Hematopoietic multipotent progenitor cell treated with erythropoietin and hydrocortisone succinate and interleukin-3 and kit ligand, for 8 days (in vitro differentiated cells): ENCODE measurements at places on chromosomes 5 and 9.
A peak's percentile ranks its signal among the peaks of the same experiment; 100 is the strongest.

GRCh38 chr9:133188843-133189180 is 20.2 kb downstream of the OBP2B start:
- no peak for DNase-seq

DNA sequence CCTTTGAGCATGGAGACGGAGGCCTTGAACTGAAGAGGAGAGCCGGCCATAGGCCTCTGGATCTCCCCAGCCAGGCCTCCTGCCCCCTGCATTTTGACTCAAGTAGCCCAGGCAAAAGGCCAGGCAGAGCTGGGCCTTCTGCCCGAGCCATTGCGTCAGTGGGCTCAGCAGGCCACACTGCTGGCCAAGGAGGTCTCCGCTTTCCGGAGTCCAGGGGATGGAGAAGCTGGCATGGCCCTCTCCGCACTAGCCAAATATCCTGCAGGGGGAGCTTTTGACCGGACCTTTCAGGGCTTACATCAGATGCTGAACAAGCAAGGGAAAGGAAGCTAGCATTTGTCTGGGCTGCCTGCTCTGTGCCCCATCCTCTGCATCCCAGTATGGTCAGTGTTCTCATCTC is 386.8 kb downstream of the TRIM36 start:
- no peak for DNase-seq

GRCh38 chr5:120778491-120779484 is 314.7 kb downstream of the PRR16 start:
- DNase-seq, result no peak

DNA sequence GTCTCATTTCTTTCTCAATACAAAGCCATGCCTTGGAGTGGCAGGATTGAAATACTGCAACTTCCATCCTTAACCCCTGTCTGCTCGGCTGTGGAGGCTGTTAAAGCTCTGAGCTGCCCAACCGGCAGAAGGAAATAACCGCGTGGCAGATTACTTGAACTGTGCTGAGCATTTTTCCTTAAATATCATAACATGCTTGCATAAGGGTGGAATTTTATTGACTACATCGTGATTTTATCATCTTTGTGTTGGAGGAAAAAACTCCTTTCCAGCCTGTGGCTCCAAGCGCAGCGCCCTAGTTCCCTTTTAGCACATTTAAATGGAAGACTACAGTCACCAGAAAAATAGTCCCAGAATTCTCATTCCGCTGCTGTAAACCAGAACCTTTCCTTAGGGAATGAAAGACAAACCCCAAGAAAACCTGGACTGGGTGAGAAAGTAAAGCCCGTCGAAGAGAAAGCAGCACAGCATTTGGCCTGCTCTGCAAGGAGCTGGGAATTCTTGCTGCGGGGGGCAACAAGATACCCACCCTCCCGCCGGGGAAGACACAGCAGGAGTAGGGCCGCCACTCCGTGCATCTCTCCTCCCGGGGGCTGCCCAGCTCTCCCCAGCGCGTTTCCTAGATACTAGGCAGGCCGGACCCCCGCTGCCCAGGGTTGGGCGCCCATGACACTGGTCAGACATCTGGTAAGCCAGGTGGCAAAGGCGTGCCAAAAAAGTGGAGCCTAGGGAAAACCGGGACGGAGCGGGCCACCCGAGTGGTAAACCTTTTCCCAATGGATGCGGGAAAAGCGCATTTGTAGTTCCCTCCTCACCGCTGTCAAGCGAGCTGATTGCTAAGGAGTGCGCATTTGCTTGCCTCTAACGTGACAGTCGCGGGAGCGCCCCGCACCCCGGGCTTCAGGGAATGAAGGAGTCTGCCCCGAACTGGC is 1.3 kb downstream of the SHC3 start:
- no peak for DNase-seq

GRCh38 chr9:113941056-113941455 is 64.9 kb downstream of the ZNF618 start:
- DNase-seq, result no peak

DNA sequence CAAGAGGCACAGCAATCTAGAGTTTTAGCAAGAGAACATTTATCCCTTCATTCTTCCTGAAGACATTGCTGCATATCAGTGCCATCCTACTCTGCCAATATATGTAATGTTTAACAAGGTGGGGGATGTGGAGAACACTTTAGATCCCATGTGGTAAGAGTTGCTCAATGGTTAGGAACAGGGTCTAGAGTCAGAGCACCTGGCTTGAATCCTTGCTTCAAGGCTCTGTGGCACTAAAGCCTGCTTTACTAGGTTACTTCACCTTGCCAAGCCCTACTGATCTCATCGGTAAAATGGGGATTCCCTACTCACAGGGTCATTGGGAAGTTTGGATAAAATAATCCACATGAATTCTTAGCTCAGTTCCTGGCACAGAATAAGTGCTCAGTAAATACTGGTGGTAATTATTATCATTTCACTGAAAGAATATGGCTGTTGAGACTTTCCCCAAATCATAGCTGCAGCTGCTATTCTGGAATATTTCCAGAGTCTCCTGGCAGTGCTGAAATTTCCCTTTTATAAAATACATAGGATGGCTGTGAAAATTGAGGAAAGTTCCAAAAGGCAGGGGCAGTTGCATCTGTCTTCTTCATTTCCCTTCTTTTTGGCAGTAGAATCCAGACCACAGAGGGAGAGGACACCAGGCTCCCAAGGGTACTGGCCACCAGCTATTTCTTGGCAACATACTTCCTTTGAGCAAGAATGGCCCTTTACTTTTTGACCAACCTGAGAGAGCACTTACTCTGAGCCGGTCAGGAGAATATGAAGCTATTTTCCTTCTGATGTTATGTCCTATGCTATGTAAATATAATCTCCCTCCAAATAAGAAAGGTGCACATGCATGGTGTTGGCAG is 142.8 kb downstream of the PALM2AKAP2 start:
- no peak for DNase-seq

- peak; percentile 56 for DNase-seq
These were observed 6.1 kb downstream of the SUSD3 start for GRCh38 chr9:93064392-93065134.

- no peak for DNase-seq
These were observed 116.6 kb upstream of the GAS1 start for GRCh38 chr9:87063871-87064270.
